Posterior vena cava (tissue), 2 donors: ENCODE measurements at places on chromosomes 6 and 20. TPM values are rescaled to one million over a fixed set of nuclear protein-coding genes. Genes with fewer than 3 reads are reported as not detected.

DNA sequence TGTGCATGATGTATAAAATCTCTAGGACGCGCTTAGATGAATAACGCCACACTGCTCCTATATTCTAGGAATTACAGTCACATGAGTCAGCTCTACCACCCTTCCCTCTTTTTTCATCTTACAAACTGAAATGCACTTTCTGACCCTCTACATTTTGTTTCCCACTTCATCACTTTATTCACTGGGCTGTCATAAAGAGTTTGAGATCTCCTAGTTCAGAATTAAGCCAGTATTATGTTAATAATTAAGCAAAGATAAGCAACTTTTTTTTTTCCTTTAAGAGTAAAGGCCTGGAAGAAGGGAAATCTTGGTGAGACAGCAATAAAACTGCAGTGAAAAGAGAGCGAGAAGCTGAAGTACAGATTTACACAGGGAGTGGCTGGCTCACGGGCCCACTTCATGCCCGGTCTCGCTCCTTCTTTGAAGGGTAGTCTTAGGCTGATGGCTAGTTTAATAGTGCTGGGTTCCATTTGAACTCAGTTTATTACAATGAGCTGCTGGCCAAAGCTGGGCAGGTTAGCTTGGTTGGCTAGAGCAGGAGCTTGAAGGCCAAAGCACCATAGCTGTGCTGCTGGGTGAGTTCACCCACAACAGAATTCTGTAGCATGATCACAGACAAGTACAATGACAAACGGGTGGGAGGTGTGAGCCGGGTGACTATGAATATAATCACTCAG, 110.6 kb downstream of the MAP7 start:
- DNase-seq, result no peak

The MLN gene
- not detected for total RNA-seq

DNA sequence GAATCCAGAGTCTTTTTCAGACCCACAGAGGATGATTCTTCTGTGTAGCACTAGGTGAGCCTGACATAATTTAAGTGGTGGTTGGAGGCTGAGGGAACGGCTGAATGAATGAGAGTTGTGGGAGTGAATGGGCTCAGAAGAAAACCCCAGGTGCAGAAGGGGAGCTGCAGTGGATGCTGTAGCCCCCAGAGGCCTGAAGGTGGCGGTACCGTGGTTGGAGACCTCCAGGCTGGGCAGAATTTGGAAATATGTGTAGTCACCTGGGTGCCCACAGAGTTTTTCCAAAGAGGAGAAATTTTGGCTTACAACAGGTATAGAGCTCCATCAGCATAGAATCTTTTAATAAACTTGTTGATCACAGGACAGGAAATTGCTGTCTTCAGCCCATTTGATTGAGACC, 6.5 kb upstream of the RAET1G start:
- DNase-seq, result peak; percentile 32

DNA sequence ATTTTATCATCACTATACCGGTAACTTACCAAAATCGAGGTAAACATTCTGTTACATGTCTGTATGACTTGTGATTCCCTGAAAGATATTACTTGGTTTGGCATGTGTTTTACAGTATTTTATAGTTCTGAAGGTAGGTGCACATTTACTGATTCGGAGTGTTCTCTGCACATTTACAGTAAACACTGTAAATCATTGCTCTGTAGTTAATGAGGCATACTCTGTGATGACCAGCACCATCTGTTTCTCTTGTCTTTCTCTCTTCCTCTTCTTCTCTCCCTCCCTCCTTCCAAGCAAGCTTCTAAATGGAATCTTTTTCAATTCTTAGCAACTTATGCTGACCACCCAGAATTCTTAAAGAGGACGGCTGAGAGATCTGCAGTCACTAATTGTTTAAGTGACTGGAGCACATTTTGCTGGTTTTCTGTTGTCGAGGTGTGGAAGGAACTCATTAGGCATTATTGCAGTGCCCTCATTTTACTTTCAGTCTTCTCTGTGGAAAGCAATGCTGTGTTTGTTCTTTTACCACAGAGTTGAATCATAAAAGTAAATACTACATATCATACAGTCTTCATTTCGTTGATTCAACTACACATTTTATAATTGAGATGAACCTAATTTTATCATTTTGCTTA, 126.5 kb downstream of the UTRN start:
- DNase-seq, result no peak

- no peak for DNase-seq
Measured at GRCh38 chr6:87742106-87742505, 40.1 kb upstream of the AKIRIN2 start.

The GPRC6A gene
- not detected for total RNA-seq

The RING1 gene
- total RNA-seq, result 29.8 TPM

- no peak for DNase-seq
Measured at GRCh38 chr20:24842918-24843715, 106.0 kb upstream of the CST7 start.

The COL20A1 gene
- 0.14 TPM for total RNA-seq

DNA sequence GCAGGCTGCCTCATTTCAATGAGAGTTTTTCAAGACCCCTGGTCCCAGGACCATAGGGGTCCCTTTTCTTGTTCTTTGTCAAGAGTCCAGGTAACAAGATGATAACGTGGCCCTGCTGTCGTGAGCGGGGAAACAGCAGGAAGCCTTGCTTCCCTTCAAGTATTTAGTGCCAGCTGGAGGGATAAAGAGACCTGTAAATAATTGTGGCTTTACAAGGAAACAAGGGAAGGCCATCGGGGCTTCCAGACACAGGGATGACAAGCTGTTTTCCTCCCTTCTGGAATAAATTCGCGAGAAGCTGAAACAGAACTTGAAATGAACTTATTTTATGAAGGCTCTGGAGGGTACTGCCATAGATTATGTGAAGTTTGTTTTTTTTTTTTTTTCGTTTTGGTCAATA, 163.2 kb downstream of the SYNDIG1 start:
- DNase-seq, result no peak

DNA sequence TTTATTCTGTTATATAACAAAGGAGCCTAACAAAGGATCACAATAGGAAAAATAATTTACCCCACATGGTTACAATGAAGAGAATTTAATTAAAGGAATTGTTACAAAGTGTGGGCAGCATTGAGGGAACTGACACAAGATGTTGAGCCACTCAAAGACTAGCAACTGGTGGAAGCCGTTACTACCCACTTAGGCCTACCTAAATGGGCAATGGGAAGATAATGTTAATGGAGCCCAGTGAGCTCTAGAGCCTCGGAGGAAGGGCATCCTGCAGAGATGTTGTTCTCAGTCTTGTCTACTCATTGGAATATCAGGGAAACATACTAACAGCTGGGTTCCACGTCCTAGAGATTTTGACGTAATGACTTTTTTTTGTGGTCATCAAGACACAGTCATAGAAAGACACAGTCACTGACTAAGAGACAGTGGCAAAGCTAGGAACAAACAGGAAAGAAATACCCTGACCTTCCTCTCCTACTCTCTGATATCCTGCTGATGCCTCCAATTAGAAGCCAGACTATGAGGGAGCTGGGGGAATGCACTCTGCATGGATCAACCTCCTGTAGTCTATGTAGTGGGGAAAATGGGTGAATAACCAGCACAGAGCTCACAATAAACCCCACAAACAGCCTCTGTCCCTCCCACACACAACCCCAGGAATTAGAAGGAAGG, 523.8 kb upstream of the FLRT3 start:
- no peak for DNase-seq

GRCh38 chr6:48071833-48072232, 39.2 kb downstream of the PTCHD4 start:
- no peak for DNase-seq

DNA sequence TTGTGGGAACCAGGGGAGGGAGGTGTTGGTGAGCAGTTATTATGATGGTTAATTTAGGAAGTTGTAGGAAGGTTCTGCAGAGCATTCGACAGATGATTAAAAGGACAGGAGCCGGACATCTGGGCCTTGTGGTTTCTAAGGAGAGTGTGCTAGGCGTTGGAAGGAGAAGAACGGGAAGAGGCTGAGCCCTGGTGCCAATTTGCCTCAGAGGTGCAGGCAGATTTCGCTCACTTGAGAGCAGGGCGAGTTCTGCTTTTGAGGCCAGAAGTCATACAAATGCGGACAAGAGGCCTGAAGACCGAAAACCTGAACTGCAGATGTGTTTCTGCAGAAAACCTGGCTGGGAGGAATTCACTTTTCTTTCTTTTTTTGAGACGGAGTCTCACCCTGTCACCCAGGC, 30.5 kb upstream of the RPS6KA2 start:
- no peak for DNase-seq

DNA sequence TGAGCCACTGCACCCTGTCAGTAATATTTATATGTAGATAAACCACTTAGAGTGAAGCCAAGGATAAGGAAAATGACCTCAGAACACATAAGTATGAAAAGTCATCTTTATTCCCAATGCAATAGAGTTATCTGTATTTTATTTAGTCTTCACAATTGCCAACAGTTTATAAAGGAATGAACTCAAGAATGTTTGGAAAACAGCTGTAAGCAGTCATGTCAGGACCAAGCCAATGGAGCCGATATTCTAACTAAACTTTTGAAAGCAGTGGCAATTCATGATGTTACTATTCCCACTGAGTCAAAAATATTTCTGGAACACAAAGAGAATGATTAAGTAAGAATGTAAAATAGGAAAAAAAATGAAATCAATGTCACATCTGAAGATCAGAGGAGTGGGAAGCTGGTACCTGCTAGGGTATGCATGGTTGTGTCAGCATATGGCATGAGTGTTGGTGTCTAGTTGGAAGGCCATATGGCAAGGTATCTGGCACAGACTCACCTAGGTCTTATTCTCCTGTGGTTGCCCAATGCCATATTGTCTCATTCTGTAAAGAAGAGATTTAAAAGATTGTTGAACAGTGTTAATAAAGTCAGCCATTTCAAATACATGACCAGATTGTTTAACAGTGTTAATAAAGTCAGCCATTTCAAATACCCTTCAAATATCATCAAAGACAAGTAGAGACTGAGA, 118.2 kb downstream of the ADAT2 start:
- no peak for DNase-seq

DNA sequence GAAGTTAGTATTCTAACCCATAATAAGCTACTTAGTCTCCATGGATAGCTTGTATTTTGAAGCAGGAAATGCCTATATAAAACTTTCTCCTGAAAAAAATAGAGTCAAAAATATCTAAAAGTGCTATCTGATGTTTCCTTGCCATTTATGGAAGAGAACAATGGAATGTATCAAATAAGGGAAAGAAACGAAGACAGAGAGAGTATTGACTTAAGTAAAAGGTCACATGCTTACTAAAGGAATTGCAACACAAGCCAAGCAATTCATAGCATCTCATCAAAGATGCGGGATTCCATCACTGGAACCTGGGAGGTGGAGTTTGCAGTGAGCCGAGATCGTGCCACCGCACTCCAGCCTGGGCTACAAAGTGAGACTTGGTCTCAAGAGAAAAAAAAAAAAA, 112.9 kb upstream of the DTNBP1 start:
- no peak for DNase-seq

DNA sequence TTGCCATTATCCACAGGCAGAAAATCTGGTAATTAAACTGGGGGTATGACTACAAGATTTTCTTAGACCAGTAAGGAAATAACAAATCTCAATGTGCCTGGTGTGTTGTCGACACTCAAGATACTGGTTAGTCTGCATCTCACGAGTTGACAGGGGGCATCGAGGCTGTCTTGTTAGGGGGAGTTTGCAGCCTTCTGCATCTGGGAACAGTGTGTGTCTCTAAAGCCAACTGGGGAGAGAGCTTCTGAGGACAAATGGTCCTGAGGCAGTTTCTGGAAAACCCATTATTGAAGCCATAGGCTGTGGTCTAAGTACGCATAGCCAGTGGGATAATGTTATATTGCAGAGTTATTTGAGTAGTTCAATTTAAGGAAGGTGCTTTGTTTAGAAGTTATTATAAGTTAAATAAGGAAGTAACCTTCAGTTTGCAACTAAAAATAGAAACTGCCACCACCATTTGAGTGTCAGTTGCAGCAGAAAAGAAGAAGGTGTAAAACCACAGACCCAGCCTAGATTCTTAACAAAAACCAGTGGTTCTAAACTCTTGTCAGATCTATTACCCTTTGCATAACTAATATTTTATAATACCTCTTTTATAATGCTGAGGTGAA, 15.4 kb upstream of the MAPK13 start:
- DNase-seq, result no peak

- DNase-seq, result no peak
Measured at GRCh38 chr6:52516943-52517342, 59.9 kb downstream of the TRAM2 start.
